ENCODE measurements at places on chromosomes 16 and 17.

DNA sequence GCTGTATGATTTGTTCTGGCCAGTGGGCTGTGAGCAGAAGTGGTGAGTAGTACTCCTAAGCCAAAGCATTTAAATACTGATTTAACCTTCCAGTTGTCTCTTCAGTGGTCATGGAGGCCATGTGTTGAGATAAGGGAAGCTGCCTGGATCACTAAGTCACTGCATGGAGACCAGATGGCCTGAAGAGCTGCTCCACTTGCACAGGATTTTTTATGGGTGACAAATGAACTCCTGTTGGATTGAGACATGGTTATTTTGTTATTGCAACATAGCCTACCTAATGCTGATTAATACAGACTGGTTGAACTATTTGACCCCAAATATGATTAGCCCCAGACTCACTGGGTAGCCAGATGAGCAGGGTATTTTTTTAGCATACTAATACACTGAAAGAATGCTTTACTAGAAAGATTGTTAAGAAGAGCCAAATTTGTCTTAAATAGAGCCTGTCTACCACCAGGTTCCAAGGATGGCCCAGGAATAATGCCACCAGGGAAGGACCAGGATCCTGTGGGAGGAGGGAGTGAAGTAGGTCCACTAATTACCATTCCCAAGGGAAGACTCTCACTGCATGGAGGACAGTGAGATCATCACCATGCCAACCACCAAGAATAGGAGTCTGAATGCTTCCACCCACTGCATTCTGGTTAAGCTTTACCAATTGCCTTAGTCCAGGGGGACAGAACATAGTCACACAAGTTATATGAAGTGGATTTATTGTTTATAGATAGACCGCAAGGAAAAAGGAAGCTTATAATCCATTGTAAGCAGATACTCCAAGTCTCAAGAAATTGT lies 187.4 kb upstream of the IRX6 start:
- no peak for DNase-seq

GRCh38 chr16:26649381-26650045 lies 417.2 kb upstream of the C16orf82 start:
- DNase-seq: no peak

- no peak for DNase-seq
Measured at GRCh38 chr17:74132354-74132753, 71.1 kb upstream of the RPL38 start.

DNA sequence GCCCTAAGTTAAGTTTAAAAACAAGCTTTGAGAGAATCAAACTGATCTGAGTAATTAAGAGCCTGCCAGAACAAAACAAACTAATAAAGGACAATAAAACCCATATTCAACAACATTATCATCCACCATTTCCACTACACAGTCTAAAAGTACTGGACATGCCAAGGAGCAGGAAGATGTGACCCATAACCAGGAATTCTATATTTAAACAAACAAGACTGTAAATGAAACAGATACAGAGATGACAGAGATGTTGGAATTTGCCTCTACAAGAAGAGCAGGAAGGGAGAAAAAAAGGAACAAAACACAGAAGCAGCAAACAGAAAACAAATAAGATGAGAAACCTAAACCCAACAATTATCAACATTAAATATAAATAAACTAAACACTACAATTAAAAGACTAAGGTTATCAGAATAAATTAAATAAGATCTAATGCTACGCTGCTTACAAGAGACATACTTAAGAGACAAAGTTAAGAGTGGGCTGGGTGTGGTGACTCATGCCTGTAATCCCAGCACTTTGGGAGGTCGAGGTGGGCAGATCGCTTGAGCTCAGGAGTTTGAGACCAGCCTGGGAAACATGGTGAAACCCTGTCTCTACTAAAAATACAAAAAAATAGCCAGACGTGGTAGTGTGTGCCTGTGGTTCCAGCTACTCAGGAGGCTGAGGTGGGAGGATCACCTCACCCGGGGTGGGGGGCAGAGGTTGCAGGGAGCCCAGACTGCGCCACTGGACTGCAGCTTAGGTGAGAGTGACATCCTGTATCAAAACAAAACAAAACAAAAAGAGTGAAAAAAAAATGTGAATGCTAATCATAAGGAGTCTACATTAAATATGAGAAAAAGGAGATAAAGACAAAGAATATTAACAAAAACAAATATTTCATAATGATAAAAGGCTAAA lies 50.6 kb downstream of the CREBBP start:
- no peak for DNase-seq

DNA sequence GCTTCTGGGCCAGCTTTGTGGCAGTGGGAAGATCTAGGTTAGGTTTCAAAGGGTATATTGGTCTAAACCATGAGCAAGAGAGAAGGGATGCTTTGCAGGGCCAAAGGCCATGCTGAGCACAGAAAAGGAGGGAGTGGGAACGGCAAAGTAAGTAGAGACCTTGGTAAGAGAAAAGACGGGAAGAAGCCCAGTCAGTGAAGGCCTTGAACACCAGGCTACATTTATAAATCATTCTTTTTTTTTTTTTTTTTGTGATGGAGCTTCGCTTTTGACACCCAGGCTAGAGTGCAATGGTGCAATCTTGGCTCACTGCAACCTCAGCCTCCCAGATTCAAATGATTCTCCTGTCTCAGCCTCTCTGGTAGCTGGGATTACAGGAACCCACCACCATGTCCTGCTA lies 18.1 kb downstream of the TOM1L2 start:
- DNase-seq: no peak

DNA sequence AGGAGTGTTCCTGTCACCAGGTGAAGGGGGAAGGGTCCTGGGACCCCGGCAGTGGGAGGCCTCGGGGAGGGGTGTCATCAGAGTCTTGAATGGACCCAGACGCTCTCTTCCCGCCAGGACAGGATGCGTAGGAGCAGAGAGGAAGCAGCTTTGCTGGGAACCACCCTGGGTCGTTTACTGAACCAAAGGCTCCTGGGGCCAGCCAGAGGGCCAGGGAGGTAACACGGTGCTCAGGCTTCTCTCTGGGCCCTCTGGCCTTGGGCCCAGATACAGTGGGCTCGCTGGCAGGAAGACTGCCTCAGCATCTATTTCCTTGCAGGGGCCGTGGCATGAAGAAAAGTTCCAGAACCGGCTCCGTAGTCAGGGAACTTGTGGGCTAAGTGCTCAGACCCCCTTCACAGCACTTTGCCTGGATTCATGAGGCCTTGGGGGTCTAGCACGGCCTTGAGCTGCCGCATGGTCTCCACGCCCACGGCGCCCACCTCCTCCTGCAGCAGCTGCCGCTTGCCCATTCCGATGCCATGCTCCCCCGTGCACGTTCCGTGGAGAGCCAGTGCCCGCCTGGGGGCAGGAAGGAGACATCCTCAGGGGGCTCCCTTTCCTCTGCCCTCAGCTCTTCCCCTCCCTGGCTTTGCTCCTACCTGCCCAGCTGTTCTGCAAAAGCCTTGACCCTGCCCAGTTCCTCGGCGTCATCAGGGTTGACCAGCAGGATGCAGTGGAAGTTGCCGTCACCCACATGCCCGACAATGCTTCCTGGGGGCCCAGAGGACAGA lies 4.4 kb downstream of the LDHD start:
- no peak for DNase-seq

GRCh38 chr17:32956240-32956970 lies 28.5 kb downstream of the TMEM98 start:
- DNase-seq: no peak

DNA sequence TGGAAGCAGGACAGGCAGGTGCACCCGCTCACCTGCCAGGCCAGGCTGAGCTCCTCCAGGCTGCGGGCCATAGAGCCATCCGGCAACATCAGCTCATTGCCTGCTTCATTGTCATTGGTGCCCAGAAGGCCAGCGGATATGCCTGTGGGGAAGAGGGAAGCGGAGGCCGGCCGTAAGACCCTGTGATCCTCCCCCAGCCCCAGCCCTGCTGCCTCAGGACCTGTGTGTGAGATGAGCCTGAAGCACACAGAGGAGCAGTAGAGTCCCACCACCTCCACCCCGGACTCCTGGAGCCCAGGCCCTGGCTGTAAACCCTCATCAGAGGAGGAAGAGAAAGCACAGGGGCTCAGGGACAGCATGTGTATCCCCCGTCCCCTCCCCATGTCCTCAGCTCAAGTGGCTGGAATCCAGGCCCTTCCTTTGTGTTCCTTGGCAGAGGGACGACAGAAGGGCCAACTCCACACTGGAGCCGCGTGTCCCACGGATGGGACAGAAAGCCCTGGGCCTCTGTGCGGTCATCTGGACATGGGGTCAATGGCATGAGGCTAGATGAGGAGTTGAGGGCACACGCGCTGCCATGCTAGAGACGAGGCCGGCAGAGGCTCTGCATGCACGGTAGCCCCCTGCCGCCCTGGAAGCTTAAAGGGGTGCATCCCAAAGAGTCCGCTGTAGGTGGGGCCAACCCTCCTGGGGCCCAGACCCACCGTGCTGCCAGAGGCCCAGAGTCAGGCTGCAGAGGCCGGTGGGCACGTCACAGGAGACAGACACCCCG lies 39.1 kb downstream of the RMI2 start:
- DNase-seq: no peak

- peak; percentile 35 for DNase-seq
Measured at GRCh38 chr16:11224096-11224893, 31.7 kb downstream of the SOCS1 start.

DNA sequence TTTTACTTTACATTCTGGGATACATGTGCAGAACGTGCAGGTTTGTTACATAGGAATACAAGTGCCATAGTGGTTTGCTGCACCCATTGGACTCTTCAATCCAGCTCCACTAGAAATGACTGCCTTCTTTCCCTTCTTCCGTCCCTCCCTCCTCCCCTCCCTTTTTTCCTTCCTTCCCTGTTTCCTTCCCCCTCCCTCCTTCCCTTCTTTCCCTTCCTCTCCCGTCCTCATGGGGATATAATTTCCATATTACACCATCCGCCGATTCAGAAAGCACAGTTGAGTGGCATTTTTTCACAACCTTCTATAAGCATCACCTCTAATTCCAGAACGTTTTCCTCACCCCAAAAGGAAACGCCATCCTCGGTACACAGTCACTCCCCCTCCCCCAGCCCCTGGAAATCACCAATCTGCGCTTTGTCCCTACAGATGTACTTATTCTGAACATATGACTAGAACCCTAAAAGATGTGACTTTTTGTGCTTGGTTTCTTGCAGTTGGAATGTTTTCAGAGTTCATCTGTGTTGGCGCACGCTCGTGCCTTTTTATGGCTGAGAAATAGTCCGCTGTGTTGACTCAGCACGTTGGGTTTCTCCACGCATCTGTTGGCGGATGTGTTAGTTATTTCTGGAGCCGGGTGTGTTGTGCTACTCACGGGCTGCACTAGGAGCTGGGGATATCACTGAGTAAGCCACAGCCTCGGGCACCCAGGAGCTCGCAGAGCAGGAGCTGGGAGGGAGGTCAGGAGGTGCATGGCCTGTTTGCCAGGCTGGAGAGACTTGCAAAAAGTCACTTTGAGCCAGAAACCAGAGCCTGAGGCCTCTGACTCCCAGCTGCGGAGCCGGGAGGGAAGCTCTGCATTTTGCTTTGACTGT lies 336.4 kb downstream of the SEC14L1 start:
- DNase-seq: peak; percentile 18

- no peak for DNase-seq
Measured at GRCh38 chr16:25691519-25692091, at the start of gene HS3ST4. HS3ST4 (plus strand) TSS chr16:25691959.

DNA sequence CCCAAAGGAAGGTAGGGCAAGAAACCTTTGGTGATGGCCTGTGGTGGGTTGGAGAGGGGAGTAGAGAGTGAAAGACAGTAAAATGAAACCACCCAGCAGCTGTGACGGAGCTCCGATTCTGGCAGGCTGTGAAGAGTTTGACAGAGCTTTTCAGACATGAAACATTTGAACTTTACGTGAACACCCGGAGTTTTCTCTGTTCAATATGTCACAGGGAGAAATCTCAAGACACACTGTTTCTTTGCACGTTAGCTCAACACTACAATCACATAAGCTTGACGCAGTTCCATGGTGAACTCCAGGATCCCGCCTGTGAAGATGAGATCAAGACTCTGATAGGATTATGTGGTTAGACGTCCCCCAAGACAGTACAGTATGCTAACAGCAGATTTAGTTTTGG lies 79.6 kb upstream of the CDH11 start:
- no peak for DNase-seq

- DNase-seq: peak; percentile 63
Measured at GRCh38 chr16:50806099-50807062, 64.5 kb downstream of the CYLD start.

GRCh38 chr17:8031261-8031661 lies 7.6 kb upstream of the ALOX15B start:
- no peak for DNase-seq

GRCh38 chr17:2011411-2012371 lies 13.4 kb downstream of the RTN4RL1 start:
- no peak for DNase-seq

- no peak for DNase-seq
Measured at GRCh38 chr17:17401271-17401781, 75.5 kb upstream of the MED9 start.

- DNase-seq: no peak
Measured at GRCh38 chr17:74807925-74808324, 31.8 kb upstream of the NAT9 start.

DNA sequence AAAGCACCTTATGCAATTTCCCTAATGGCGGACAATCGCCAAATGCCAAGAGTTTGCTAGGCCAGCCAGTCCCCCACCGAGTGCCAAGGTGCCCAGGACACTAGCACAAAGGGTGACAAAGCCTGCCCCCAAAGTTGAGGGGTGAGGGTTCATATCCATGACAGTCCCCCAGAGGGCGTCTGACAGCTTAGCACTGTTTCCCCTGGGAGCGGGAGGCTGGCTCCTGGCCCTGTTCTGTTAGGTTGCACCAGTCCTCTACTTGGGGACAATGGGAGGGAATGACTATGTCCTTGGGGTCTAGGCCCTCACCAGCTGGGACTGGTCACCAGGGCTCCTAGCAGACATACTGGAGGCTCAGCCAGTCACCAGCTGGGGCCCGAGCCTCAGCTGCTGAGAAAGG lies 66.9 kb downstream of the MYO18A start:
- DNase-seq: no peak

- DNase-seq: no peak
Measured at GRCh38 chr17:16013943-16014407, 14.4 kb downstream of the TTC19 start.

- DNase-seq: no peak
Measured at GRCh38 chr17:57544401-57544800, 200.7 kb downstream of the CCDC182 start.

DNA sequence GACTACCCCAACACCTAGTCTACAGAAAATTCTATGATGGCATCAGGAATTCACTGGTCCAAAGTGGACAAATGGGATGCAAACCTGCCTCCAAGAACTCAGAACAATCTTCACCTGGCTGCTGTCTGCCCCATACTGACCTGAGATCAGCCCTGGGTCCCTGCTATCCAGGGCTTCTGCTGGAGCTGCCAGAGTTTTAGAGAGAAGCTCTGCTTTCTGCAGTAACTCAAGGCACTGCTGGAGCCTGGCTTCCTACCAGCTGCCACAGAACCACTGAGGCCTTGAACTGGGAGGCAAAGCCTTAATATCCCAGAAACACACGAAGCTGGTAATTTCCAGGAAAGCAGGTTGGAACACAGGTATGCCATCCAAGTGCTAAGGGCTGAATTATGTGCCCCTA lies 7.5 kb downstream of the TMEM170A start:
- no peak for DNase-seq

GRCh38 chr16:938136-938535 lies 32.6 kb downstream of the LMF1 start:
- no peak for DNase-seq

Measured in stimulated activated CD4-positive, alpha-beta T cell treated with anti-CD3 and anti-CD28 coated beads, Interleukin-15, amount 100 ng/mL, for 1 hour (primary cell).